Stimulated activated naive CD4-positive, alpha-beta T cell treated with Interleukin-2 at 50 U/mL for 16 hours (primary cell): ENCODE measurements at places on chromosomes 7 and 10.

GRCh38 chr10:101052285-101052684 is 9.5 kb upstream of the KAZALD1 start:
- DNase-seq, result no peak

DNA sequence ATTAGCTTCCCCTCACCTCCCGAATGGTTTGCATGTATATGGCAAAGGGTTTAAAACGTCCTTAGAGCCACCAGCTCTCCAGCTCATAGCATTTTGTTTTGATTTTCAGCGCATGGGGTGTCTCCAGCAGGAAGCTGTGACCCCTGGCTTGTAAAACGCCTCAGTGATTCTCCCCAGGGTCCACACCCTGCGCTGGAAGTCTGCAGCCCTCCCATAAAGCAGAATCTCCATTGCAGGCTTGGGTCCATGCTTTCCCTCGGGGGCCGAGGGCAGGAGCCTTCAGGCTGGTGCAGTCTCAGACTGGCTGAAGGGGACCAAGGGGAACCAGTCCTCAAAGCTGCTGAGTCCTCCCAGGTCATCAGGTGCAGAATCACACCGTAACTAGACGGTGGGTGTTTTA is 109.7 kb downstream of the VIPR2 start:
- DNase-seq, result no peak

DNA sequence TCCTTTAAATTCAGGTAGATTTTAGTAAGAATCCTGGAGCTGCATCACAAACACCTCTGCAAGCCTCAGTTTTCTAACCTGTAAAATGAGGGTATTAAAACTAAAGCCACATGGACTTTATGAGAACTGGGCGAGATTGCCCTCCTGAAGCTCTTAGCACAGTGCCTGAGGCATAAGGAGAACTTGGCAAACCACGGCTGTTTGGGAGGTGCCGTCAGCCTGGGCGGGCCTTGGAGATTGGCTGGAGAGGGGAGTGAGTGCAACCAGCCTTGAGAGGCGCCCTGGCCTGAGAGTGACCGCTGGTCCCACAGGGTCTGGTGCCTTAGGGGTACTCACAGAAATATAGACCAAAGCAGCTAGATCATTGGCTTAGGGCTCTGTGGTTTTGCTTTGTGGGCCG is 5.4 kb upstream of the TNS3 start:
- DNase-seq, result no peak

GRCh38 chr7:107017965-107018719 is 26.4 kb upstream of the PRKAR2B start:
- no peak for DNase-seq

GRCh38 chr7:2956526-2957368 is 86.9 kb downstream of the CARD11 start:
- DNase-seq, result peak; percentile 30

GRCh38 chr7:98240961-98241673 is 10.9 kb downstream of the TECPR1 start:
- DNase-seq, result no peak

DNA sequence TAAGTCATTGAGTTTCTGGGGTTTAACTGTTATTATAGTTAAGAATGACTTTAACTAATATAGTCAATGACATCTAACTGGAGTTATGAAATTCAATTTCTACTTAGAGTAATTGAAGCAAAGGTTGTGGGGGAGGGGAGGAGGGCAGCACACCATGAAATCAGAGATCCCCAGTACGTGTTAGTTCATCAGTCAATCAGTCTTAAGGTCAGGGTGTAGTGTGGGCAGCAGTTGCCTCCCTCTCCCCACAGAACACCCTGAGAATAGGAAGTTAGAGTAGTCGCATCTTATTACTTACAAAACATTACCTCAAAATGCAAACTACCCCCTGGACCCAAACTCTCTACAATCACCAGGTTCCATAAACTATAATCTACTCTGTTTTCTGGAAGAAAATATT is 7.0 kb upstream of the HPS1 start:
- no peak for DNase-seq

DNA sequence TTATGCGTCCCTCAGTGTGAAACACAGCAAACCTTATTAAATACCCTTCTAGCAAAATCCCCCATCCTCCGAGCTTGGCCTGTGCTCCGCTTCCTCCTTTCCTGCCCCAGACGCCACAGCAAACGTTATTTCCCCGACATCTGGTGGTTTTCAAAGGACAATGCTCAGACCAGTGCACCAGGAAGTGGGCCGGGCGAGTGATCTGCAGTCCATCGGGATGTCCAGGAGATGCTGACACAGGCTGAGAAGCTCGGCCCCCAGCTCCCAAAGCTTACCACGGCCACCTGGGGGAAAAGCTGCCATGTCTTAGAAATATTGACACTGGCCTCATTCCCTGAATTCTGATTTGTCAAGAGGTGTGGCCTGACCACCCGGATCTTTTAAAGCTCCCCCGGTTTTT is 129.5 kb downstream of the PTPRN2 start:
- no peak for DNase-seq

DNA sequence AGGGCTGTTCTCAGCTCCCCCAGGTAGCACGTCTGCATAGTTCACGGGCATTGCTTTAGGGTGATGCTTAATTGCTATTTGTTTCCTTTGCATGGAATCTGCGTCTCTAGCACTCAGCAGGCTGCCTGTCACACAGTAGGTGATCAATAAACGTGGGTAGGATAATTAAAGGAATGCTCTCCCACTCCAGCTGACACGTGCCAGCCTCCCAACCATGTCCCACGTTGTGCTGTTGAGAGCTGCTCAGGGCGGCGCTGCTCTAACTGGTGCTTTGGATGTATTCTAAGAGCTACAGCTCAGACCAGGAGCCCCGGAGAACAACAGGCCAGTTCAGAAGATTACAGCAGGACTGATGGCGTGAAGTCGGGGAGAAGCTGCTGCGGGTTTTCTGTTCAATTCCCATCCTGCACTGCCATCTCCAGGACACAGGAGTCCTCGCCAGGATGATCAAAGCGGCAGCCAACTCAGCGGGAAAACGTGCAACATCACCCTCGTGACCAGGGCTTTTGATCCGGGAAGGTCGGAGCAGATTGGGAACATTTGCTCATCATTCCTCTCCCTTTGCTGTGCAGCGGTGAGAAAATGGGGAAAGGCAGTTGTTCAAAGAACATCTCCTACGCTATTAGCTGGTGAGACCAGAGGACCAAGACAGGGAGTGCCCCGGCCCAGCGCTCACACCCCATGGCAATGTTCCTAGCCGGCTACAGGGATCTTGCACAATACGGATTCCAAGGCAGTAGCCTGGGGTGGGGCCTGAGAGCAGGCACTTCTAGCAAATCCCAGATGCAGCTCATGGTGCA is 50.5 kb upstream of the FOXK1 start:
- DNase-seq, result no peak

- no peak for DNase-seq
Observed at GRCh38 chr7:106110238-106110560, 1.9 kb downstream of the SYPL1 start.

DNA sequence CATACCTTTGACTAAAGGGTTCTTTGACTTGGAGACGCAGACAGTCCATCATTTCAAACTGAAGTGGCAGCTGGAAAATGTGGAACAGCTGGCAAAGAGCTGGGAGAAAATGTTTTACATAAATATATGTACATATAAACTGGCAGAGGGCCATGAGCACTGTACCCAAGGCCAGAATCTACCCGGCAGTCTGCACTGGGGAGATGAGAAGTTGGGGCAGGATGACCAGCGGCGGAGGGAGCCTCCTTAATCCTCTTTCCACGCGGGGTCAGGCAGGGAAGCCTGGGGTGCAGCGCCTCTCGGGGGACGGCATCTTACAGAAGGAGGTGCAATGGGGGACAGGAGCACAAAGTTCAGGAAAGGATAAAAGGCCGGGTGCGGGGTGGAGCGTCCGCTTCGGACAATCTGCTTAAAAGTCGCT is 1.3 kb downstream of the GLI3 start:
- DNase-seq, result no peak

- no peak for DNase-seq
Observed at GRCh38 chr7:80183351-80183750, 48.7 kb downstream of the GNAI1 start.

GRCh38 chr7:27066148-27066547 is 29.7 kb downstream of the HOXA1 start:
- DNase-seq, result no peak

- DNase-seq, result no peak
Observed at GRCh38 chr7:90832726-90833125, 236.6 kb downstream of the CDK14 start.

- DNase-seq, result no peak
Observed at GRCh38 chr7:68249611-68250010, 1253.0 kb downstream of the TYW1 start.

DNA sequence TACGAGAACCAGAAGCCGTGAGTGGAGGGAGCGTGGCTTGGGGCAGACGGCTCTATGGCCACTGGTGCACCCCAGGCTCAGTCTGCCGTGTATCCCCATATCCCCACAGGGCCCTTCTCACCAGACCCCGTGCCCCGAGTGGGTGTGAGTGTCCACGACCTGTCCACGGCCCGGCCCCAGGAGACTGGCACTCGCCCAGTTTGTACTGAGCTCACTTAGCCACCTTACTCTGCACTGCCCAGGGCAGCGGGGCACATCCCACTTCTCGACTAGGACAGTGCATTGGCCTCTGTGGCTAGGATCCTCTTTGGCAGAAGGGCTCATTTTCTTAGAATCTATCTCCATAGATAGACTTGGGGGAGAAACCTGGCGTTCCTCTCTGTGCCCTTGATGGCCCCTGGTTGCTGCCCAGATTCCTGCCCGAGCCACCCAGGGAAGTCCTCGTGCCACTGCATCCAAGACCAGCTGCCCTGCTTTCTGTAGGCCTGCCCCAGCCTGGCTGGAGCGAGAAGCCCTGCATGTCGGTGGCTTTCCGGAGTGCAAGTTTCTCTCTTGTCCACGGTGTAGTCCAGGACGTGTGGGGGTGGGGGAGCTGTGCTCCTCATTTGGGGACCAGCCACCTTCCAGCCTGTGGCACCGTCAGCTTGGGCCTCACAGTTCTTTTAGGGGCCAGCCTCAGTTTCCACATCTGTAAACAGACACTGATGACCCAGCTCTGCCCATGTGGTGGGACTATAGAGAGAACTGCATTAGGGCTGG is 11.9 kb downstream of the TMEM120A start:
- DNase-seq, result no peak

GRCh38 chr10:61606959-61607907 is 55.5 kb upstream of the CABCOCO1 start:
- no peak for DNase-seq

DNA sequence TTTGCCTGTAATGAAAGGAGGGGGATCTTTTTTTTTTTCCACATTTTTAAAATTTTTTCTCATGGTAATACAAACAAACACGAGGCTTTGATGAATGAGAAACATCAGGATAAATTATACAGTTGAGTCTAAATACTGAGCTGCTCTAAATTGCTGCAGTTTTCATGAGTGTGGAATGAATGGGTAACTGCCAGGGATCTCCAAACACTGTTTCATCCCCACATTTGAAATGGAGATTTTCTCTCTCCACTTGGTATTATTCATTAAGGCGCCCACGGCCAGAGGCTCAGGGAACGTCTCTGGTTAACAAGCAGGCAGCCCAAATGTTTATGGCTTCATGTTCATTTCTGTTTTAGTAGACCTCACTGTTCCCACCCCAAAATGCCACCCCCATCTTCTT is 717.1 kb downstream of the GRID1 start:
- DNase-seq, result no peak

DNA sequence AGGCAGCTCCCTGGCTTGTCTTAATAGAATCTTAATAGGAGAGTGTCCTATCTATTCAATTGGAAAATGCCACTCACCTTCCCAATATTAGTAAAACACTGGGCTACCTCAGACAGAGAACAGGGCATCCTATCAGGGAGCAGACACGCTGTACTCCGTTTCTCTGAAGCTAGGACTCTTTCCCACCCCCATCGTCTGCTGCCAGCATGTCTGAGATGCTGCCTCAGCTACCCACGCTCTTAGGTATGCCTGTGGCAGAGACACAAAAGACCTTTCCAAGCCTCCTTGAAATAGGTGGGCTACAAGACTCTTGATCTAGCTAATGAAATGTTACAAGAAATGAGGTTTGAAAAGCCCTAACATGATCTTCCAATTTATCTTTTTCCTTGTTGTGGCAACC is 2.5 kb upstream of the LRIT2 start:
- DNase-seq, result no peak

DNA sequence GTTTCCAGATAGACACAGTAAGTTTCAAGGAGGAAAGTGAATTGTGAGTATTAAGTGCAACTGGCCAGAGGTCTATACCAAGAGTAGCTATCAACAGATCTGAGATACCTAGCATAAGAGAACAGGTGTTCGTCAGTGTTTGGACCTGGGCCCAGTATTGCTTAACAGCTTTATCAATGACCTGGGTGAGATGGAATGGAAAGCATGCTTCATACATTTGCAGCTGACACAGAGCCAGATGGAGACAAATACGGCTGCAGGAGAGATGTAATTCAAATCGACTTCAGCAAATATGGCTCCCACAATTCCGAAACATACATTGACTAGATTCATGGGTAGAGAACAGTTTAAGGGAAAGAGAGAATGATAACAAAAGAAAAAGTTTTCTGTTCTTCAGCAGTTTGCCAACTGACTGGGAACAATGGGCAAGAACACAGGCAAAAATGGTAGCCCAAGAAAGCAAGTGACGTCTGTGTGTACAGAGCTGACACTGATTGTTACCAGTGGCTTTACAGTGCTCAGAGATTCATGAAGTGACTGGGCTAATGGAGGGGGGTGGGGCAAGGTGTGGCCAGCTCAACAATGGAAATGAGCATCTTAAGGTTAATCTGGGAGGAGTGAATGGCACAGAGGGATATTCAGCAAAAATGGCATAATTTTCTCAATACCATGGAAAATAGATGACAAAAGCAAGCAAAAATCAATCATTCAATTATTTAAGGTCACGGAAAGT is 28.0 kb upstream of the COBL start:
- DNase-seq, result no peak

- no peak for DNase-seq
Observed at GRCh38 chr10:76282061-76283025, 850.9 kb downstream of the LRMDA start.

DNA sequence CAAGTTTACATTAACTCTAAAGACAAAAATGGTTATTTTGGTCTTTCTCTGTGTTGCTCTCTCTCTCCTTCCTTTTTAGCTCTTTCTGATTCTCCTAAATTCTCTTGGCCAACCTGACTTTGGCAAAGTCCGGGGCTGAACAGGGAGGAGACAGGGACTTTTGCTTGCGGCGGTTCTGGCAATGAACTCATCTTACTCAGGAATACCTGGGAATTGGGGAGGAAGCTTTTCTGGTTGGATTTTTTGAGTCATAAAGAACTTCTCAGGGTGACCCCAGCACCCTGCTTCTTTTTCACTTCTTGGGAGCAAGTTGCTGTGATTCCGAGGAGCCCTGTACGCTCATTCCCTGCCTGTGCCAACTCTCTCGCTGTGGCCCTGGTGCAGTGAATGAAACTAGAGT is 16.0 kb downstream of the GATA3 start:
- no peak for DNase-seq

DNA sequence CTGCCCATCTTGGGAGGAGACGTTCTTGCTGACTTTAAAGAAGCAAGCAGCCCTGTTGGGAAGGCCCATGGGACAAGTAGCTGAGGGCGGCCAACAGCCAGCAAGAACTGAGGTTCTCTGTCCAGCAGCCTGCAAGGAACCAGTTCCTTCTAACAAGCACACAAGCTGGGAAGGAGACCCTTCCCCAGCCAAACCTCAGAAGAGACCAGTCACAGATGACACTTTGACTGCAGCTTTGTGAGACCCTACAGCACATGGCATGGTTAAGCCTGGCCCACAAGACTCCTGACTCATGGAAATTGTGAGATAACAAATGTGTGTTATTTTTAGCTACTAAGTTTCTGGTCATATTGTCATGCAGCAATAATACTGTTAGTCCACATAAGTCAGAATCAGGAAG is 99.9 kb downstream of the PRLHR start:
- no peak for DNase-seq
